Fibroblast of pulmonary artery (primary cell): ENCODE measurements at places on chromosomes 6 and 20.

GRCh38 chr20:3749689-3750531 lies 17.4 kb downstream of the HSPA12B start:
- no peak for DNase-seq

- peak; percentile 74 for DNase-seq
These were observed 30.4 kb downstream of the KIZ start for GRCh38 chr20:21156266-21156665.

GRCh38 chr6:161088676-161089328 lies 97.2 kb downstream of the MAP3K4 start:
- peak; percentile 39 for DNase-seq

- no peak for DNase-seq
These were observed 41.7 kb downstream of the FRK start for GRCh38 chr6:116018976-116019375.

DNA sequence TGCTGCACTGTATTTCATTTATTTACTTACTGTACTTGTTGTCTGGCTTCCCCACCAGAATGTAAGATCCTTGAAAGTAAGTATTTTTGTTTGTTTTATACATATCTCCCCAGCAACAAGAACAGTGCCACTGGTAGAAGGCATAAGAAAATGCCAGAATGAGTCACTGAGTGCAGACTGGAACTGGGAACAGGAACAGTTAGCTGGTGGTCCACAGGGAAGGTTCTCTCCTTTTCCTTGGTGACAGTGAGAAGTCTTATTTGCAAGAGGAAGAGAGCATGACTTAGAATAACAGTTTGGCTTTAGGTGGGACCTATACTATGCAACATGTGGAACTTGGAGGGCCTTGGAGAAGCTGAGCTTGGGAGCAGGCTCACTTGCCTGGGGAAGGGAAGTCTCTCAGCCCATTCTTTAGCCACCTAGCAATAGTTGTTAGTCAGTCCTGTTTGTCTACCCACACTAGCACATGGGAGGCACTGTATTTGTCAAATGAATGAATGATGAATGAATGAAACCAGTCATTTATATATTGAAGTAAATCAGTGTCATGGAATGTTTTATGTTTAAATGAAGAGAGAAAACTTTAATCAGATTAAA lies 203.5 kb downstream of the KCNQ5 start:
- DNase-seq: peak; percentile 73
